ENCODE measurements at places on chromosomes 4 and X.
A peak's percentile ranks its signal among the peaks of the same experiment; 100 is the strongest.

DNA sequence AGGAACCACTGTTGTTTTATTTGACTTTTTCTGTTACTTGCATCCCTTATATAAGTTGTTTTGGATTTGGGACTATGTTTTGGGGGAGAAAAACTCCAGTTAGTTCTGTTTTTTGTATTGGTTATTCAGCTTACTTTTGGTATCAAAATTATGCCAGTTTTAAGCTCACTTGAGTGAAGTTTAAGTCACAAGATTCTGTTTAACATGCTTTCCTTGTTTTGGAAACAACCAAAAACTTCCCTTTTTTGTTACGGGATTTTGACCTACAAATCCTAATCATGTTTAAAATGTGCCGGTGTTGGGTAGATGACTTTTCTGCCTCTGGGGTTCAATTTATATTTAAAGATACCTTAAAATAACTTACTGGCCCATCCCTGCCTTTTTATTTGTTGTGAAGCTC, 36.0 kb downstream of the CCNI start:
- DNase-seq, result no peak

DNA sequence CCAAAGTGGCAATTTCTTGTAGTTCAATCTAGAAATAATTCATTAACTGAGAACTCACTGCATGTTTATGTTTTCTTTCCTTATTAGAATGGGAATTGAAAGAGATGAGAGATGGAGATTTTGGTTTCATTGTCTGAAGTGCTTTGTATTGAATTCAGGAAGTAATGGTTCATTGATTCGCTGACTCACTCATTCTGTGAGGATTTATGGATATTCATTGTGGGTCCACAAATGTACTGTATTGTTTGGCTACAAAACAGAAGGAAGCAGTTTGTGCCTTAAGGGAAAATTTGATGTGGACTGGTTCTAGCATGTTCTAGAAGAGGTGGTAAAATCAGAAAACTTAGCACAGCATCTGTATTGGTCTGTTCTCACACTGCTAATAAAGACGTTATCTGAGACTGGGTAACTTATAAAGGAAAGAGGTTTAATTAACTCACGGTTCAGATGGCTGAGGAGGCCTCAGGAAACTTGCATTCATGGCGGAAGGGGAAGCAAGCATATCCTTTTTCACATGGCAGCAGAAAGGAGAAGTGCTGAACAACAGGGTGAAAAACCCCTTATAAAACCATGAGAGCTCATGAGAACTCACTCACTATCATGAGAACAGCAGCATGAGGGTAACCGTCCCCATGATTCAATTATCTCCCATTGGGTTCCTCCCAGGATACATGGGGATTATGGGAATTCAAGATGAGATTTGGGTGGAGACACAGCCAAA, 132.3 kb upstream of the VCX3A start:
- no peak for DNase-seq

DNA sequence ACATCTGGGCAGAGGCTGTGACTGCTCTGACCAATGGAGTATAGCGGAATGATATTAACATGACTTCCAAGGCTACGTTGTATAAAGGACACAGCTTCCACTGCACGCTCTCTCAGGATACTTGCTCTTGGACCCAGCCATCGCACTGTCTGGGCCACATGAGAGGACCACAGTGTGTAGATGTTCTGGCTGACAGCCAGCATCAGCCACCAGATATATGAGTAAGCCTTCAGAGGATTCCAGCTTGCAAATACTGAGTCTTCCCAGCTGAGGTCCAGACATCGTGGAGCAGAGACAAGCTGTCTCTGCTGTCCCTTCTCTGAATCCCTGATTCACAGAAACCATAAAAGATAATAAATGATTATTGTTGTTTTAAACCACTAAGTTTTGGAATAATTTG, 146.8 kb upstream of the USP9X start:
- DNase-seq, result no peak

- DNase-seq, result no peak
These were observed 49.0 kb downstream of the AGA start for GRCh38 chr4:177393236-177393635.

GRCh38 chr4:123564758-123565346, 168.3 kb downstream of the SPRY1 start:
- DNase-seq, result peak; percentile 44

GRCh38 chr4:53543561-53543960, 47.7 kb downstream of the LNX1 start:
- DNase-seq, result no peak

GRCh38 chrX:39813631-39814277, 284.0 kb downstream of the BCOR start:
- no peak for DNase-seq

- DNase-seq, result no peak
These were observed 57.7 kb upstream of the PASD1 start for GRCh38 chrX:151505796-151506195.

- DNase-seq, result no peak
These were observed 822.6 kb downstream of the GLUD2 start for GRCh38 chrX:121869876-121870477.

- no peak for DNase-seq
These were observed 150.2 kb upstream of the MAMLD1 start for GRCh38 chrX:150212672-150213480.

- DNase-seq, result no peak
These were observed 30.8 kb downstream of the NDNF start for GRCh38 chr4:121041307-121042090.

- DNase-seq, result no peak
These were observed 18.5 kb upstream of the BDH2 start for GRCh38 chr4:103118166-103118565.

GRCh38 chrX:10518073-10518472, 102.3 kb downstream of the MID1 start:
- DNase-seq, result no peak
